ENCODE measurements at places on chromosomes 6 and 20.
A peak's percentile ranks its signal among the peaks of the same experiment; 100 is the strongest.

GRCh38 chr6:68476611-68477010 lies 158.5 kb upstream of the ADGRB3 start:
- no peak for DNase-seq

- no peak for DNase-seq
Measured at GRCh38 chr20:53735536-53736050, 142.0 kb upstream of the ZNF217 start.

DNA sequence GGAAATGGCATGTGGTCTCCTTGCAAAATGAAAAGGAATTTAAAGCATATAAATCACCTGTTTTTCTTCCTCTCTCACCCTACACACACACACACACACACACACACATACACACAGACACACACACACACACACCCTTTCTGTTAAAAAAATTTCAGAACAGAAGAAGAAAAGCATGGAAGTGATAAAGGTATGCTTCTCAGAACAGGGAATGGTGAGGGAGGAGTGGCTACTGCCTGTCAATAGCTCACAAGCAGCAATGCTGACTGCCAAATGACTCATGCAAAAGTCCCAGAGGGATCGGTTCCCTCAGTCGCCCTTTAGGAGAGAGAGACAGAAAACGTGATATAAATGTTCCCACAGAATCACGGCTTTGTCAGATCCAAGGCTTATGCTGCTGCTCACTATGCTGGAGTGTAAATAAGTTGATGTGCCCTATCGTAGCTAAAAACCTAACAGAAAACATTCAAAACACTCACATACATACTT lies 102.6 kb downstream of the IBTK start:
- DNase-seq, result no peak

DNA sequence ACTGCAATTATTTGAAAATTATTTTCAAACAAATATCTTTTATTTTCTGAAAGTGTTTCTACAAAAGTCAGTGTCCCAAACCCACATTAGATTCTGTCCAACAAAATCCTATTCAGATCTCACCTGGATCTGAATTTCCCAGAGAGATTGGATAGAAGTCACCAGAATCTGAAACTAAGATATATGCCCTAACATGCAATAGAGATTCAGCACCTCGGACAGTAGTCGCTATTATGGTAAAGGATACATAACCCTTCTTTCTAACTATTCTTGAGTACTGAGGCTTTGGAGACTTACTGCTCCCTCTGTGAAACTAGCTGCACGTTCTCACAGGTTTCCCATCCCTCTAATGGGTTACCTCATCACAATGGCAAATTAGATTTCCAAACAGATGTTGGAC lies 151.4 kb downstream of the ID4 start:
- DNase-seq, result no peak

DNA sequence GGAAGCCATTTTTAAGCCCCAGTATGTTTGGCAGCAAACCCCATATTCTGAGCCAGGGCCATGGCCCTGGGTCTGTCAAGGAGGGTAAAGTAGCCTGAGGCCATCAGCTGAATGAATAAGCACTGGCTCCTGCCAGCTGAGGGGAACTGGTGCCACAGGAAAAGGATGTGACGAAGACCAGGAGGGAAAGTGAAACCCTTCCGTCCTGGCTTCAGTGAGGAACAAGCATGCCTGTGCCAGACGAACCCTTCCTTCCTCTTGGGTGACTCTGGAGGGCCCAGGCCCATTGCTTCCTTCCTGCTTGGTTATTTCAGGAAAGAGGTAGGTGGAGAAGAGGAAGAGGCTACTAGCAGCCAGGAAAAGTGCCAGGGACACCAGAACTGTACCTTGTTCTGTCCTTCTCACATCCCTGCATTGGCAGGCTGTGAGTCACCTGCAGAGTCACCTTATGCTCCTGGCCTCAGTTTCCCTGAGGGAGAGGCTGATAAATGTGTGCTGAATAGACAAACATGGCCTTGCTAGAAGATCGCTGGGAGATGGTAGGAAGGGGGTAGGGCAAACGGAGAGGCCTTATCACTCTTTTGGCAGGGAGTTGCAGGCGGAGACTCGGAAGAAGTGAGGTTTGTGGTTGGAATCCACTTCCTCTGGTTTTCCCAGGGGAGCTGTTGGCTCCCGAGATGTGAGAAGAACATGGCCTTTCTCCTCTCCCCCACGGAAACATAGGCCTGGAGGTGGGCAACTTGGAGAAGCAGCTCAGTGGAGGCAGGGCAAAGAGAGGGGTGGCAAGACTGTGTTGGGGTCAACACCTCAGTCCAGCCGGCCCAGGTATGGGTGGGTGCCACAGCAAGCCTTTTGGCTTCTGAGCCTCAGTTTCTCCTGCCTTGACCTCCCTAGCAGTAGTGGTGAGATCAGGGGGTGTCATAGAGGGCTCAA lies 37.4 kb downstream of the COX4I2 start:
- DNase-seq, result peak; percentile 76
